Stimulated activated naive CD8-positive, alpha-beta T cell treated with anti-CD3 and anti-CD28 coated beads, Interleukin-15, amount 100 ng/mL, for 72 hours (primary cell): ENCODE measurements at places on chromosomes 12 and 14.
A peak's percentile ranks its signal among the peaks of the same experiment; 100 is the strongest.

DNA sequence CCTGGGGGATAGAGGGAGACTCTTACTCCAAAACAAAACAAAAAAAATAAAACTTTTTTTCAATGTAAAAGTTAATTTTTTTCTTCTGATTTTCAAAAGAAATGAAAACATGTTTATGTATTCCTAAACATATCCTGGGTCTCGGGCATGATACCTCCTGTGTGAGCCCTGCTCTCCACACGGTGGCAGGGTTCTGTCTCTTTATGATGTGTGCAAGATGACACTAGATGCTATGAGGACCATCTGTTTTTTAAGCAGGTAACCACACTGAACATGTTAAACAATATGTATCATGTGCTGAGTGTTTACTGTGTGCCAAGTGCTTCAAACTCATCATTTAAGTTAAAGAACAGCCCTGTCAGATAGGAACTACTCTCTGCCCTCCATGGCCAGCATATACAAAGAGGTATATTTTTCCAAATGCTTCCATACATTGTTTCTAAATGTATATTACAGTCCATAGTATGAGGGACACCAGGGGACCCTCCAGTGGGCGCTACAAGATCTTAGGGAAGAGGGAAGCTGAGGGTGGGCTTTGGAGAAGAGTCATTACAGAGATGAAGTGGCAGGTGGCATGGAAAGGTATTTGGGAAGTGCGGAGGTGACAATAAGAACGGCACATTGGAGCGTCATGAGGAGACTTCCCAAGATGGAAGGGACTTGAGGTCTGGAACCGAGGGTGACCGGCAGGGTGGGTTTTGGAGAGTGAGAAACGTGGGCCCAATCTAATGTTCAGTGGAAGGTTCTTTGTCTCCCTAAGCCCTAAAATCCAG, 28.5 kb downstream of the FOS start:
- DNase-seq, result peak; percentile 32

DNA sequence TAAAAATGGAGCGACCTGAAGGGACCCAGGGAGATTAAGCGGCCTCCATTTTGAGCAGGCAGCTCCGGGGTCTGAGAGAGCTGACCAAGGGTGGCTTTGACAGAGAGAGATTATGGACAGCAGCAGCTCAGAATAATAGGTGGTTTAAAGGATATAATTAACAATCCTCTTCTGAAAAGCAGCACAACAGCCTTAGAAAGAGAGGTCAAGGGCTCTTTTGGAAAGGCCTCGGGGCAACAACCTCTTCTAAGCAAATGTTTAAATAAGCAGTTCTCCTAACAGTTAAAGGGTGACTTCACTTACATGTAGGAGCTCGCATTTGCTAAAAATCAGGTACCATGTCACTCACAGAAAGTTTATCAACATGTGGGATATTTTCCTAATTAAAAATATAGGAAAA, 87.2 kb upstream of the FRMD6 start:
- no peak for DNase-seq

GRCh38 chr14:104213301-104214034, 75.1 kb downstream of the KIF26A start:
- no peak for DNase-seq

- DNase-seq, result peak; percentile 7
These were observed 1.5 kb downstream of the LGR5 start for GRCh38 chr12:71440763-71441748.
